ENCODE measurements at places on chromosomes 16 and 17.

DNA sequence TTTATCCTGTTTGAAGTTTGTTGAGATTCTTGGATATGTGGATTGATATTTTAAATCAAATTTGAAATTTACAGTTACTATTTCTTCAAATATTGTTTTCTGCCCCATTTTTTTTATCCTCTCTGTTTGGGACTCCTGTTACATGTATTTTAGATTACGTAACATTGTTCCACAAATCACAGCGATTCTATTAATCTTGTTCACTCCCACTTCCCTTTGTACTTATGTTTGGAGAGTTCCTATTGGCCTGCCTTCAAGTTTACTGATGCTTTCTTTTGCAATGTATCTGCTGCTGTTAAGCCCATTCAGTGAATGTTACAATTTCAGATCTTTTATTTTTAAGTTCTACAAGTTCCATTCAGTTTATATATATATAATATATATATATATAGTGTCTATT lies 288.3 kb upstream of the TNRC6C start:
- no peak for DNase-seq

DNA sequence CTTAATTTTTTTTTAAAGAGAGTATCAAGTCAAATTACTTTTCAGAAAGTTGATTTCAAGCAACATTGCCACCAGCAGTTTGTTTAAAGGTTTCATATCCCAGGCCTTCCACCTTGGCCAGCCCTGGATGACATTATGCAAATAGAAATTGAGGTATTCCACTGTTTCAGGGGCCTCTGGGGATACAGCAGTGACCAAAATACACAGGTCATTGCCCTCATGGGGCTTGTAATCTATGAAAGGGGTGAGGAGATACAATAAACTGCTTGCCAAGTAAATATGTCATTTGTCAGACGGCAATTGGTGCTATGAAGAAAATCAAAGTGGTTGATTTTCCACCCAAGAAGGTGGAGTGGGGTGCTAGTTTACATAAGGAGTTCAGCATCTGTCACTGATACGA lies 37.8 kb upstream of the TMC5 start:
- no peak for DNase-seq

DNA sequence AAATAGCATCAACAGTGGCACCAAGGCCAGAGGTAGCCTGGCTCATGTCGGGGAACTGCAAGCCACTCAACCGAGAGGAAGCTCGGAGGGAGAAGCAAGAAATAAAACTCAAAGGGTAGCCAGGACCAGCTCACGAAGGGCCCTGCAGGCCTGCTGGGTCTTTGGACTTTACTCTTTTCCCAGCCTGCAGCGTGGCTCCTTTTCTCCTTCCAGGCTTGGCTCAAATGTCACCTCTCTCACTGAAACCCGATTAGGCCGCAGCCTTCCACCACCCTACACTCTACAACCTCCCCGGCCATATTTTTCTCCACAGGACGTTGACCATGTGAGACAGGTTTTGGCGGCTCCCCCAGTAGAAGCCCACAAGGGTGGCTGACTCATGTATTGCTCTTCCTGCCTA lies 38.1 kb downstream of the CALB2 start:
- DNase-seq, result no peak

- no peak for DNase-seq
Observed at GRCh38 chr17:49334744-49335512, 27.1 kb downstream of the ZNF652 start.

DNA sequence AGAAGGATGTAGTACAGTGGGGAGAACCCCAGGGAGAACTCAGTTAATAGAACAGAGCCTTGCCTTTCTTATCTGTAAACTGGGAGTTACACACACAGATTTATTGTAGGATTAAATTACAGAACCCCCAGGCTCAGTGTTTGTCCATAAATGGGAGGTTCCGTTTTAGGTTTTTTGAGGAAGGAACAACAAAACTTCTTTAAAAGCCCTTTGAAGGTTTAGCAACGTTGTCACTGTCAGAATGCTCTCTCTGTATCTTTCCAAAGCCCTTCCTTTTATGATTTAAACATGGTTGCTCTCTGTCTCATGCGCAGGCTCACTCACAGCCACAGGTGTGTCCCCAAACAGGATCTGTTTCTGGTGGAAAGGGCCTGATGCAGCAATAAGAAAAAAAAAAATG lies 9.4 kb upstream of the GNA13 start:
- DNase-seq, result no peak

DNA sequence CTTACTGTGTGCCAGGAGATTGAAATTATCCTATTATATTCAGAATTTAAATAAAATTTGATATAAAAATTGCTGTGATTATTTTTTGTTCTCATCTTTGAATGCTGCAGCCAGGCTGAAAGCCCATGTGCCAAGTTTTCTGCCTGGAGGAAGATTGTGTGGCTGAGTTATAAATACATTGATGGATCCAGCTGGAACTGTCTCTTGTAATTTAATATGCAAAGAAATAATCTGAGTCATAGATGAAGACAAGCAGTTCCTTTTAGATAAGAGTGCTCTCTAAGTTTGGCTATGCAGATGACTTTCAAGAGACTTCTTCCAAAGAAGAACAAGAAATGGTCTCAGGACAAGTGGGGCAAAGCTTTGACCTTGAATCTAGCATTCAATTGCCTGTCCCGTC lies 871.0 kb downstream of the CDH11 start:
- DNase-seq, result no peak

DNA sequence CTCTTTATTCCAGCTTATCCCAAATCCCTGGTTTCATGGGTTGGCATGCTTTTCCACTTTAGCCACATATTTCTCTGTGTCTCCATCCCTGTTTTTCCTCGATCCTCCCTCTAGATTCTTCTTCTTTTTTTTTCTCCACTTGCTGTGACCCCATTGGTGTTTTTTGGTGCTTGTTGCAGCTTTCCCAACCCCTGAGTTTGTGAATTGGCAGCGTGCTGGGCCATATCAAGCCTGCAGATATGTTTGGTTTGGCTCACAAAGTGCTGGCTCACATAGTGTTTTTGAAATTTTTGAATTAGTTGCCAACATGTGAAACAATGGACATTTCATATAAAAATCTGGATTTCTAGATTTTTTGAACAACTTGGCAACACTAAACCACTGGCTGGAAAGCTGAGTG lies 8.8 kb downstream of the GPR139 start:
- DNase-seq, result no peak

DNA sequence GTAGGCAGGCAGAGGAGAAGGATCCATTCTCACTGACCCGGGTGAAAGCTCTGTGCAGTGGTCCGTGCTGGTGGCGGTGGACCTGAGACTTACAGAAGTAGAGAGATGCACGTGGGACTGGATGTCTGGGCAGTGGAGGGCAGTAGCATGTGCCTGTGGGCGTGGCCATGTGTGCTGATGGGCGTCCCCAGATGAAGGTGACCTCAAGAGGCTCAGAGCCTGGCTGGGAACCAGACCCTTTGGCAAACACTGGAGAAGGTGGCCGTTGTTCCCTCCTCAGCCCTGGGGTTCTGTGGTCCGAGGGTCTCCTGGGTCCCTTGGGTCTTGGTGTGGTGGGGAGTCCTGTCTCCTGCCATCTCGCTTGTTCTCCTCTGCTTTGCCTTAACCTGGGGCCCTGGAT lies 15.6 kb downstream of the WSCD1 start:
- no peak for DNase-seq

DNA sequence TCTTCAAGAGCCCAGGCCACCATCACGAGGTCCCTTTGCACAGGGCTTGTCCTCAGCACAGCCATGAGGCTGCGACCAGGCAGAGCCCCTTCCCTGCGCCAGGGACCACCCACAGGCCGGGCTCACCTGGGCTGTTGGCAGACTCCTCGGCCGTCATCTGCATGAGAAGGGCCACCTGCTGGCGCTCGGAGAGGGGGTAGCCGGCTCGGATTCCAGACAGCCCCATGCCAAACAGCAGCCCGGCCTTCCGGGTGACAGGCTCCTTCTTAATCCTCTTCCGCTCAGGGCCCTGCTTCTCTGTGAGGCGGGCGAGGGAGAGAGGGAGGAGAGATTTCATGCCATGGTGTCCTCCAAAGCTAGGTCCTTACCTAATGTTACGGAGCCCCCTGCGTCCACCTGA lies 73.4 kb downstream of the ZNF778 start:
- no peak for DNase-seq

GRCh38 chr17:4947411-4948165 lies 742 bp downstream of the PFN1 start:
- peak; percentile 63 for DNase-seq

DNA sequence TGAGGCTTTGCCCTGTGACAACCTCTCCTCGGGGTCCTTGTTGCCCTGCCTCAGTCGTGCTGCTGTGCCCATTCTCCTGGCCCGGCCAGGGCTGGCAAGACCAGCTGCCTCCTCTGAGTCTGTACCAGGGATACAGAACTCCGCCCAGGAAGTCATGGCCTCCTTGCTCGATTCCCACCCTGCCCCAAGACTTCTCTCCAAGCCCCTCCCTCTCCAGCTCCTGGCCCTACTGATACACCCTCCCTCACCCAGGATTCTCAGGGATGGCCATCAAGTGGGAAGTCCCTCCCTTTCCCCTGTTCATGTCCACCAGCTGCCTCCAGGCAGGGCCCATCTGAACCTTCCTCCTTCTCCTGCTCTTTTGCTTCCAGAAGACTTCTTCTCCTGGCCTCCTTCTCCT lies 11.2 kb upstream of the TMEM208 start:
- DNase-seq, result no peak

DNA sequence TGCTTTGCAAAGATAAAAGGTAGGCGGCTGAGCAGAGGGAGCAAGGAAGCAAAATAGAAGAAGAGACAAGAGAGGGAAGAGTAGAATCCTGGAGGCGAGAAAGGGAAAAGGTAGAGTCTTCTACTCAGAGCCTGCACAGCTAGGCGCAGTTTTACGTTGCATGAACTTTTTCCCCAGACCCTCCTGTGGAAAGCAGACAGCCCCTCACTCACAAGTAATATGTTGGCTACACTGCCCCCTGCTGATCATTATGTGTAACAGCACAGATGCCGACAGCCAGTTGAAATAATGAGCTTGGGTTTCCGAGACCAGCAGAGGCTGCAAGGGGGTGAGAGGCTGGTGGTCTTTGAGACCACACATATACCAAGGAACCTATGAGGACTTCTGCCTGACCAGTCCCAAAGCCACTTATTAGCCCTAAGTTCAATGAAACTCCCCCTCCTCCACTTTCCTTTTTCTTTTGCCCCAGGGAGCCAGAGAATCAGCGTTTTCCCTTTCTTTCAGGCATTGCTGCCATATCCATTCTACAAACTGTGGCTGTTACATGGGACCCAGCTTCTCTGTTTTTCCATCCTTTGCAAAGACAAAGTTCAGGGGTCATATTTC lies 22.5 kb upstream of the CMTR2 start:
- DNase-seq, result no peak

GRCh38 chr16:11624205-11624604 lies 37.5 kb upstream of the LITAF start:
- DNase-seq, result no peak

DNA sequence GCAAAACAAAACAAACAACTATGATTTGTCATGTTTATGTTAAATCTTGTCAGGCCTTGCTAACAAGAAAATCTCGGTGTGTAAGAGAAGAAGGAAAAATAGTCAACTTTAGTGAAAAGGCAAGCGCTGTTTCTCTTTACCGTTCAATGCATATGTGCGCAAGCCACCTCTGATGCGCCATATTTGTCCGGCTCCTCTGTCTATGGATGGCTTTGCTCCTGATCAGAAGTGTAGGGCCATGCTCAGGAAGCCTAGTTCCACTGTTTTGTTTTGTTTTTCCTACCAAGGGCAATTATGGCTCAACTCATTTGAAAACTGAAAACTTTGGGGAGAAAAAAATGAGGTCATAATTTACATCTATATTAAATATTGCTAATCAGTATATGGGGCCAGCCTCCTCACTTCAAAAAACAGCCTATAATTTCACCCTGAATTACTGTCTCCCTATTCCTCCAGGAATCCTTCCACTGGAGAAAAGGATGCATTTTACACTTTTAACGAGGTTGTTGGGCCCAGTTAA lies 4.5 kb downstream of the MAF start:
- DNase-seq, result no peak

GRCh38 chr17:71024172-71024571 lies 854.8 kb downstream of the KCNJ2 start:
- DNase-seq, result no peak

- no peak for DNase-seq
Observed at GRCh38 chr16:1380195-1380594, 28.5 kb downstream of the GNPTG start.

GRCh38 chr17:10777890-10778289 lies 26.0 kb downstream of the TMEM238L start:
- DNase-seq, result no peak

DNA sequence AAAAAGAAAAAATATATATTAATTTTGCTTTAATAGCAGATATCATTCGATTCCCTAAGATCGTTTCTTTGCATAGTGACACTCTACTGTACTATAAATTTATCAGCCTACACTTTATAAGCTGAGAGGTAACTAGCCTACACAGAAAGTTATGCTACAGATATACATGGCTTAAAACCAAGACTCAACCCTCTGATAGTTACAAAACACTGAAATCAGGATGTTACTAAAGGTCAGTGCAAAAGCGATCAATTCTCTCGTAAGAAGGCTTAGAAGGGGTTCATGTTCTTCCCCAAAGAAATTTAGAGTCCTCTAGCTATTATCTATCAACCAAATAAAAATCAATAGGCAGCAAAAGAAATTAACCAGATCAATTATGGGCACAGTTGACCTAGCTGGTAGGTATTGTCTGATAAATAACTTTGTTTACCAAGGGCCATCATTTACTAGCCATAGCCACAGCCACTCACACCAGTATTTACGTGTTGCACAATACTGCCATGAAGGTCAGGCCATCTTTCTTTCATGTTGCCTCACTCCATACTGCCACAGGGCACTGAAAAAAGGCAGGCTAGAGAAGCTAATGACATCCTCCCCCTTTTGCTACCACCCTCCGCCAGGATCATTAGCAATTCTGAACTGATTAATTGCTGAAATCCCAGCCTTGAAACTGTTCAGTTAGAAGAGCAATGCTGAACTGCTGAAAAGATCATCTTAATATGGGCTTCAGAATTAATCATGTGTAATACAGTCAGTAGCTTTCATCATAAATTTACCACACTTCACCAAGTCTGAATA lies 43.7 kb downstream of the RND2 start:
- DNase-seq, result no peak

GRCh38 chr17:8806926-8807550 lies 7.9 kb upstream of the MFSD6L start:
- peak; percentile 56 for DNase-seq

GRCh38 chr17:68613739-68614298 lies 12.7 kb upstream of the FAM20A start:
- no peak for DNase-seq

- no peak for DNase-seq
Observed at GRCh38 chr16:89695086-89695874, 6.2 kb downstream of the SPATA2L start.

- DNase-seq, result no peak
Observed at GRCh38 chr17:64491994-64492393, 4.9 kb downstream of the POLG2 start.

Measured in T-helper 1 cell (primary cell).